ENCODE measurements at places on chromosomes 3 and 15. TPM values are rescaled to one million over a fixed set of nuclear protein-coding genes. Genes with fewer than 3 reads are reported as not detected.

CASR gene
- not detected for total RNA-seq

GXYLT2 gene
- 20.4 TPM for total RNA-seq

STAB1 gene
- total RNA-seq, result 339 TPM

GRCh38 chr3:1288805-1289494 lies 196.1 kb downstream of the CNTN6 start:
- DNase-seq, result no peak

DNA sequence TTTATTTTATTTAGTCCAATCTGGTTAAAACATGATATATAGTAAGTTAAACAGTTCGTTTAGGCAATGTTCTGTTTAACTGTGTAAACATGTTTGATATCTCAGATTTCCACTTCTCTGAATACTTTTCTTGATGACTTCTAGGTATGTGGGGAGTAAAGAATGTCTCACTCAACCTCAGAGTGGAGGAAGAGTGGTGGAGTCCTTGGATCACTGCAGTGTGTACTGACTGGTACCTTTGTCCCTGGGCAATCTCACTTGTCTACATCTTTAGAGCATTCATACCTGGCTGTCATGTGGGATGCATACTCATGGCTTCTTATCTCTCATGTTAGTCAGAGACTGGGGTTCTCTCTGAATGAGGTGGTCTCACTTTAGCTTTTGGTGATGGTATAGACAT lies 15.6 kb downstream of the GADL1 start:
- no peak for DNase-seq

DNA sequence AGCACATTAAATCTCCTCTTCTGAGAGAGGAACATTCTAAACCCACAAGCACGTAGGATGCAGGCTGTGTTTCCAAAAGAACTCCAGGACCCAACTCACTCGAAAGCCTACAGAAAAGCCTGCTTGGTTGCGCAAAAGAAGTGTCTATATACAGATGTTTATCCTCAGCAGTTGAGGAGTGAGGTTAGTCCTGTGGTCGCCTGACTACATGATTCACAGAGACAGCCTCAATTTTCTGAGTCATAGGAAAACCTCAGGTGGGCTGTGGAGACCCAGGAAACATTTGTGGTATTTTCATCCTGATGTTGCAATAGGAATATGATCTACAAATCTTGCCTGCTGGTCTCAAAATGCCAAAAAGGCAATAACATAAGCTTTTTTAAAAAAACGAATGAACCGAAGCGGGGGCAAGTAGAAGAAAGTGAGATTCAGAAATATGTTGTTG lies 183.8 kb upstream of the THRB start:
- no peak for DNase-seq
